Endodermal cell (in vitro differentiated cells): ENCODE measurements at places on chromosomes 11 and 22.

GRCh38 chr11:106152013-106152412 is 74.6 kb downstream of the AASDHPPT start:
- no peaks in the 10 kb centered on the region for H3K27me3 ChIP-seq
- H3K4me1 ChIP-seq, result no peaks in the 10 kb centered on the region
- H3K4me3 ChIP-seq, result no peak overlapping the region
- H3K36me3 ChIP-seq, result no peaks in the 10 kb centered on the region

DNA sequence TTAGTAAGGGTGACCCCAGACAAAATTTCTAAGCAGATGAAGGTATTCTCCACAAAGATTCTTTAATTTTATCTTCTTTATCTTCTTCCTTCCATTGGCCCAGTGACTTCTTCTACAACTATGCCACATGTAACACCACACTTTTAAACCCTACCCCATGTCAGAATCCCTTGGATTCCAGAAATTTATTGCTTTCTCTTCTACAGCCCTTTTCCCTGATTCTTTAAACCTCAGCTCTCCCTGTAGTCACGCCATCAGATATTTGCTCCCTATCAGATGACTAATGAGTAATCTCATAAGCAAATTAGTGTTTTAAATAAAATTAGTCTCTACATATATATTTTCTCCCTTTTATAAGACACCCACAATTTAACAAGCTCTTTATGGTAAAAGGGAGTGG is 423.4 kb upstream of the CHORDC1 start:
- DNase-seq, result no peak
- no peak overlapping the region for H3K4me3 ChIP-seq
- H3K36me3 ChIP-seq, result no peaks in the 10 kb centered on the region
- H3K27me3 ChIP-seq, result no peaks in the 10 kb centered on the region

DNA sequence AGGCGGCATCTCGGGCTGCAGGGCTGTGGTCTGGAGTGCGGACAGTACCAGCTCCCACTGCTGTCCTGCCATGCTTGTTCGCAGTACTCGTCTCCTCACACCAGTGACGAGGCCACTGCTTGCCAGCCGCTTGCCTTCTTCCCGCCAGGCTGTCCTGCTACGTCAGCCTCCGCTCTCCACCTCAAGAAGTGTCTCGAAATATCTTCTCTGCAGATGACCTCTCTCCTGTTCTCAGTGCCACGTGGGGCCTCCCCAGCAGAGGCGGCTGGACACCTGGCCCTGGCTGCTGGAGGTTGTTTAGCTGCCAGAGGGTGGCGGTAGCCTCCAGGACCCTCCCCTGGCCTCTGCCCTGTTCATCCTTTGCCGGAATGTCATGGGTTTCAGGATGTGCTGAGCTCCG is 3.1 kb upstream of the CCDC188 start:
- H3K27ac ChIP-seq, result peak overlapping the region; percentile 44
- H3K4me3 ChIP-seq, result no peak overlapping the region
- peak; percentile 71 for DNase-seq
- H3K27me3 ChIP-seq, result no peaks in the 10 kb centered on the region
- no peaks in the 10 kb centered on the region for H3K4me1 ChIP-seq

DNA sequence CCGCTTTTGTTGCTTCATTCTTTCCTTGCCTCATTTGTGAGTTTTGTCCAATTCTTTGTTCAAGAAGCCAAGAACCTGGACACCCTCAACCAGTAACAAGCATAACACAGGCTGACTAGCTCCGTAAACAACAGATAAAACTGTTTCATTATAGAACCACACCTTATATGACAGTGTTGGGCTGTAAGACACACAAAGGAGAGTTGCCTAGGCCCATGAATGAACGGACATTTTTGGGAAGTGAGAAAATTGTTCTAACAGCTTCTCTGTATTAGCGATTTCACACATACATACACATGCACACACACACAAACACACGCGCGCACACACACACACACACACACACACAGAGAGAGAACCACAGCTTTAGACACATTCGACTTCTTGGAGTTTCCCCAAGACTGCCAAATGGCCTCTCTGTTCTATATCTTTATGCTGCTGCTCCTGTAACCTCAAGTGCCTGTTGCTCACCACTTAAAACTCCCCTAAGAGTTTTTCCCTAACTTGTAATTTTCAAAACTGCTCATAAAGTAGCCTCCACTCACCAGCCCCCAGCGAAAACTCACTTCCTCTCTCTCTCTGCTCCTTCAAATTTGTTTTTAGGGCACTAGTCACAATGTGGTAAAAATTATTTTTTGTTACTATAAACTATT is 35.9 kb downstream of the CTSC start:
- H3K4me1 ChIP-seq, result peaks cover 26% of the 10 kb centered on the region
- H3K27ac ChIP-seq, result no peak overlapping the region
- H3K4me3 ChIP-seq, result no peak overlapping the region

DNA sequence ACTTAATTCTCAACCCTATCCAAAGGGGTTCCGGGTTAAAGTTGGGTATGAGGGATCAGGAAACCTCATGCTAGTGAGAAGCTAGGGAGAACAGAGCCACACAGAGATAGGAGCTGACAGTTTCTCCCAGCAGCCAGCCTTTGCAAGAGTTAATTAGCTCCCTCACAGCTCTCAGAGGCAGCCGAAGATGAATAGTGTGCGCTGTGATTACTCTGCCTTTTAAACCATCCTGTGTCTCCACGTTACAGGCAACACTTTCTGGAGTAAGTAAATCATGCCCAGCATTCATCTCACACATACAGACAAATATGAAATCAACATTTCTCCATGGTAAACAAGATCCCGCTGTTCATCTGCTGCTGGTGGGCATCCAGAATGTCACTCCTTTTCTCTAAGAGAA is 429.6 kb downstream of the INSC start:
- no peak overlapping the region for H3K27ac ChIP-seq
- H3K4me1 ChIP-seq, result no peaks in the 10 kb centered on the region
- H3K36me3 ChIP-seq, result no peaks in the 10 kb centered on the region
- no peak for DNase-seq

DNA sequence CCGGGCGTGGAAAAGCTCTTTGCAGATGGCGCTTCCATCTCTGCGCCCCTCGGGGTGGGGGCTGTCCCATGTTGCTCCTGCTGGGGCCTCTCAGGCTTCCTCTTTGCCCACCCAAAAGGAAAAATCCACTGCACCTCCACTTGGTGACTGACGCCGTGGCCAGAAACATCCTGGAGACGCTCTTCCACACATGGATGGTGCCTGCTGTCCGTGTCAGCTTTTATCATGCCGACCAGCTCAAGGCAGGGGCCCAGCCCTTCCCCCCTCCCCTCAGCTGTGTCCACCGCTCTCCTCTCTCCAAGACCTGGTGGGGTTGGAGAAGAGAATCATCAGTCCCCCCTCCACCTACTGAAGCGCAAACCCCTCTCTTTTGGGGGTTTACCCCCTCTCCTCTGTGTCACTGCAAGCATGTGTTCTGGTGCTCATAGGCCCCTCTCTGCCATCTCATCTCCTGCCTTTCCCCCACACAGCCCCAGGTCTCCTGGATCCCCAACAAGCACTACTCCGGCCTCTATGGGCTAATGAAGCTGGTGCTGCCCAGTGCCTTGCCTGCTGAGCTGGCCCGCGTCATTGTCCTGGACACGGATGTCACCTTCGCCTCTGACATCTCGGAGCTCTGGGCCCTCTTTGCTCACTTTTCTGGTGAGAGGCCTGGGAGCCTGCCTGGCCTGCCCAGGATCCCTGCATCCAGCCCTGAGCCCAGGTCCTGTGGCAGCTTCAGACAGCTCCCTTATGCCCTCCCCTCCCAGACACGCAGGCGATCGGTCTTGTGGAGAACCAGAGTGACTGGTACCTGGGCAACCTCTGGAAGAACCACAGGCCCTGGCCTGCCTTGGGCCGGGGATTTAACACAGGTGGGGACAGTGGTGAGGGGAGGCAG is 1.8 kb downstream of the LARGE2 start:
- DNase-seq, result peak; percentile 44
- peaks cover 2% of the 10 kb centered on the region for H3K4me1 ChIP-seq
- no peak overlapping the region for H3K27ac ChIP-seq
- peaks cover 35% of the 10 kb centered on the region for H3K27me3 ChIP-seq

DNA sequence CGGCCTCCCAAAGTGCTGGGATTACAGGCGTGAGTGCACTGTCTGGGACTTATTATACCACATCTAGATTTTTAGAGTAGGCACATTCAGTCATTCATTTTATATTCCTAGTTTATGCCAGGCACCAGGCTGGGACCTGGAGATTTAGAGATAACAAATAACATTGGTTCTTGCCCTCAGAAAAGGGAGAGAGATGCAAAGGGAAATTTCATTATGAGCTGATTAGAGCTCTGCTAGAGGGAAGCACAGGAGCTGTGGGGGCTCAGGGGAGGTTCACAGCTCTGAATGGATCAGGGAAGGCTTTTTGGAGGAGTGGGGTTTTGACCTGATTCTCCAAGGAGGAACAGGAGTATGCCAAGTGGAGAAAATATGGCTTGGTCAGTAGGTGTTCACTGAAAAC is 32.3 kb downstream of the MEI1 start:
- H3K4me1 ChIP-seq, result no peaks in the 10 kb centered on the region
- H3K27ac ChIP-seq, result no peak overlapping the region
- no peak overlapping the region for H3K4me3 ChIP-seq
- H3K27me3 ChIP-seq, result no peaks in the 10 kb centered on the region
- DNase-seq, result no peak
- H3K36me3 ChIP-seq, result no peaks in the 10 kb centered on the region

- DNase-seq, result no peak
- H3K27ac ChIP-seq, result no peak overlapping the region
- H3K4me1 ChIP-seq, result no peaks in the 10 kb centered on the region
- no peaks in the 10 kb centered on the region for H3K36me3 ChIP-seq
- no peak overlapping the region for H3K4me3 ChIP-seq
- H3K27me3 ChIP-seq, result no peaks in the 10 kb centered on the region
Observed at GRCh38 chr11:116648247-116649174, 124.3 kb downstream of the BUD13 start.

DNA sequence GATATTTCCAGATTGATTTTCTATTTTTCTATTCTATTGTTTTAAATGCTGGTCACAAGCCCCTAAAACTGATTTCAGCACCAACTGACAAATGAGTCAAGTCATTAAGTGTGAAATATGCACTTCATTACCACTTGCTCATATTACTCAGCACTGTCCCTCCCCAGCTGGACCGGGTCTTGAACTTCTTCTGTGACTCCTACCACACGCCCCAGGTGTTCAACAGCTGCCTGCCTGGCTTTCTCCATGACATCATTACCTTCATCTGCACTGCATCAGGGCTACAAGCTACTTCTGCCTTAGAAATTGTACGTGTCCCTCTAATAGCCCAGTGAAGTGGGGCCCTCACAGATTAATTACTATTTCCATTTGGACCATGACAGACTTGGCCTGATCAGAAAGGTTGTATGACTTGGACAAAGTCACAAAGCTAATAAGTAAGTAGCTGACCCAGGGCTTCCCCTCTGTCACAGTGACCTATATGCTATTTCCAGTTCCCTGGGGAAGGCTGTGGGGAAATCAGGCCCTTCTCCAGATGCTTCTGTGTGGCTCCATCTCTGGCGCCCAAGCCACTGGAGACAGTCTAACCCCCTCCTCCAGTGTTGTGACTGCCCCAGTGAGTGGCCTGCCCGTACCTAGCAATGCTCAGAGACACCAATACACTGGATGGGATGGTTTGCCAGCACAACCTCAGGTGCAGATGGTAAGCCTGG is 18.1 kb downstream of the TBC1D10A start:
- no peak overlapping the region for H3K4me3 ChIP-seq
- H3K27me3 ChIP-seq, result no peaks in the 10 kb centered on the region
- H3K4me1 ChIP-seq, result peaks cover under 1% of the 10 kb centered on the region
- no peak overlapping the region for H3K27ac ChIP-seq

- H3K36me3 ChIP-seq, result no peaks in the 10 kb centered on the region
- no peak overlapping the region for H3K4me3 ChIP-seq
- no peak overlapping the region for H3K27ac ChIP-seq
Observed at GRCh38 chr11:55732936-55733335, 40.3 kb upstream of the OR5D13 start.

DNA sequence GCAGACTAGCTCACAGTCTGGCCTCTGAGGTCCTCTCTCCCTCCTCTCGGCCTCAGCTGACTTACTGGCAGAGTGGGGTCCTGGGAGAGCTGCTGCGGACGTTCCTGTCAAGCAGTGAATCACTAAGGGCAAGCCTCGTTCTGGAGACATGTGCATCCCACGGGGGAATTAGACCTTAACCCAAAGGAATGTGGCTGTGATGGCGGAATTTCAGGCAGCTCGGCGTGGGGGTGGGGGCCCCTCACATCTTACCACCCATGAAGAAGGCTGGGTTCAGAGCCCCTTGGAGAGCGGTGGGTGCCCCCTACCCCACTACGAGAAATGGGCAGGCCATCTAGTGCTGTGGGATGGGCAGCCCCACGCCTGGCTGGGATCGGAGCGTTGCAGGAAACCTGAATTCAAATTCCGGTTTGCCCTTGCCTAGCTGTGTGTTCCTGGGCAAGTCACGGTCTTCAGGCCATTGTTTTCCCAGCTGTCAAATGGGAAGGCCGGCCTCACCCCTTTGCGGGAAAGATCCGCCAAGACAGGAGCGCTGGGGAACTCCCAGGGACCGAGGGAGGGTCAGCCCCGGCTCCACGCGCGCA is 554 bp downstream of the LRRC32 start:
- peak overlapping the region; percentile 53 for H3K4me3 ChIP-seq
- DNase-seq, result peak; percentile 56
- H3K4me1 ChIP-seq, result no peaks in the 10 kb centered on the region
- no peak overlapping the region for H3K27ac ChIP-seq

- H3K4me3 ChIP-seq, result no peak overlapping the region
- H3K27ac ChIP-seq, result no peak overlapping the region
- no peaks in the 10 kb centered on the region for H3K36me3 ChIP-seq
Observed at GRCh38 chr11:38547462-38547861, 1949.4 kb upstream of the RAG2 start.

DNA sequence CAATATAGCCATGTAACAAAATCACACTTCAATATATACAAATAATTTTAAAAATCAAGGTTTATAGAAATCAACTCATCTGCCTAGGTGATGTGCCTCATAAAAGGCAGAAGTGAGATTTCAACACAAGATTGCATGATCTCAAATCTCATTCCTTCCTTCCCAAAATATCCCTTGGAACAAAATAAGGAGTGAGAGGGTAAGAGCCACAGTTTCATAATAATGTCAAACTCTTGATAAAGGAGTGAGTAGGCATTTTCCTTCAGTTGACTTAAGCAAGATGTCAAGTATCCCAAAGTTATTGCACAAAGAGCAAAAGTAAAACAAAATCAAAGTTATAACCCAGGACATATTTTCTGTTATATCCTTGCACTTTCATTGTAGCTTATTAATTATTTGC is 81.3 kb downstream of the C22orf31 start:
- no peak overlapping the region for H3K4me3 ChIP-seq
- H3K27ac ChIP-seq, result no peak overlapping the region
- DNase-seq, result no peak
- H3K27me3 ChIP-seq, result no peaks in the 10 kb centered on the region
- no peaks in the 10 kb centered on the region for H3K36me3 ChIP-seq

- DNase-seq, result no peak
- H3K4me1 ChIP-seq, result no peaks in the 10 kb centered on the region
- H3K4me3 ChIP-seq, result no peak overlapping the region
- no peaks in the 10 kb centered on the region for H3K27me3 ChIP-seq
- no peaks in the 10 kb centered on the region for H3K36me3 ChIP-seq
Observed at GRCh38 chr11:11672789-11673188, 51.0 kb upstream of the GALNT18 start.

DNA sequence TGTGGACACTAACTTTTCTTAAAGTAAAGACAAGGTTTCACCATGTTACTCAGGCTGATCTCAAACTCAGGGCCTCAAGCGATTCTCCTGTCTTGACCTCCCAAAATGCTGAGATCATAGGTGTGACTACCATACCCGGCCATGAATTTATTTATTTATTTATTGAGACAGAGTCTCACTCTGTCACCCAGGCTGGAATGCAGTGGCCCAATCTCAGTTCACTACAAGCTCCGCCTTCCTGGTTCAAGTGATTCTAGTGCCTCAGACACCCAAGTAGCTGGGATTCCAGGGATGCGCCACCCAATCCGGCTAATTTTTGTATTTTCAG is 29.7 kb upstream of the PCF11 start:
- H3K4me3 ChIP-seq, result no peak overlapping the region
- DNase-seq, result no peak
- H3K36me3 ChIP-seq, result no peaks in the 10 kb centered on the region
- H3K27ac ChIP-seq, result no peak overlapping the region
- H3K4me1 ChIP-seq, result no peaks in the 10 kb centered on the region
